ENCODE measurements at places on chromosomes 3 and 15.

GRCh38 chr15:28989896-28990295 lies 104.1 kb downstream of the APBA2 start:
- DNase-seq, result no peak

DNA sequence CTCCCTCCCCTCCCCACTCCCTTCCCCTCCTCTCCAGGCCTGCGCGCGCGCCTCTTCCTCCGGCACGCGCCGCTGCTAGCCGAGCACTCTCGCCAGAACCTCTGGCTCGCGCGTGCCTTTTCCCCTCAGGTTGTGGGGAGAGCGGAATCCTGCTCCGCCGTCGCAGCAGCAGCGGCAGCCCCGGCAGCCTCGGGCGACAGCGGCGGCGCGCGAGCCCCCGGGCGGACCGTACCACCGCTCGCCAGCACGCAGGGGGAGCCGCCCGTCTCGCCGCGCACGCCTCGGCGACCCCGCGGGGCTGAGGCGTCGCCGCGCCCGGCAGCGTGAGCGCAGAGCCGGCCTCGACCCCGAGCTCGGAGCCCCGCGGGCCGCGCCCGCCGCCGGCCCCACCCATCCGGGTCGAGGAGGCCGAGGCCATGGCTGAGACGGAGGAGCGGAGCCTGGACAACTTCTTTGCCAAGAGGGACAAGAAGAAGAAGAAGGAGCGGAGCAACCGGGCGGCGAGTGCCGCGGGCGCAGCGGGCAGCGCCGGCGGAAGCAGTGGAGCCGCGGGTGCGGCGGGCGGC lies at the start of gene CDV3:
Gene CDV3, plus strand, starts transcription at position 58 of the 566 bp plus-strand sequence. Its CDS starts 359 bp downstream, at position 417.
- no peak for DNase-seq

- DNase-seq, result no peak
Observed at GRCh38 chr3:164465172-164465571, 613.1 kb downstream of the SI start.

DNA sequence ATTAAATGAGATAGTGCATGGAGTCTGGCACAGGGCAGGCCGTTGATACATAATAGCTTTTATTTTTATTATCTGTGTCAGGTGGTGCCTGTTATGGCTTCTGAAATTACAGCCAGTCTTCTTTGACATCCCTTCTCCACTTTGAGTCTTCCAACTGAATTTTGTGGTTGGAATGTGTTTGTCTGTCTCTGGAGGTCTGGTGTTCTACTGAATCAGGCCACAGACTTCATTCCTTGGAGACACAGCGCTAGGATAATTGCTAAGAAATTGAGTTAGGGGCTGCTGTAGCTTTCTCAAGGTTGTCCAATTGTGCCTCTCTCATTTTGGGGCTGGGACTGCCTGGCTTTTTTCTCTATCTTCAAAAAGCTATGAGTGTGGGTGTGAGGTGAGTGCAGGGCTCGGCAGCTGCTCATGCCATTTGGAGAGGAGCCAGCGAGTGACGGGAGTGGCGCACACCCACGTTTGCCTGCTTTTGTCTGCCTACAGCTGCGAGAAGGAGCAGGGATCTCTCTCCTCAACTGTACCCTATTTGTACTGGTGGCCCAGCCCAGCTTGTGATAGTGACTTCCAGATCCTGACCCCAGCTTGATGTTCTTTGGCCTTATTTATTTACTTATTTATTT lies 49.8 kb upstream of the SYN2 start:
- DNase-seq, result no peak

DNA sequence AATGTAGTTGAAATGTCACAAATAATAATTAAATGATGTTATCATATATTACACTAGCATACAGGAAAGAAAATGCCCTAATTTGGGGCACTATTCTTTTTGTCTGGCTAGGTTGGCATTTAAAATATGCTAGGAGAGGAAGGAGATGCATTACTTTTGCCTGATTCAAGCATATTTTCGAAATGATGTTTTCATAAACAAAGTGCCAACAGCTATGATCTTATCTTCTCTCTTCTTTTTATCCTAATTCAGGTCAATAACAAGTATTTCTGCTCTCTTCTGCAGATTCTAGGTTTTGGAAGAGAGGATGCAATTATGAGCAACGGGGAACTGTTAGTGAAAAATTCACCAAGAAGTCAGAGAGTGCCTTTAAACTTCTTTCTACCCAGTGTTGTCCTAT lies 55.8 kb upstream of the NR2F2 start:
- DNase-seq, result no peak

- no peak for DNase-seq
Observed at GRCh38 chr3:140748903-140749302, 71.0 kb downstream of the TRIM42 start.

DNA sequence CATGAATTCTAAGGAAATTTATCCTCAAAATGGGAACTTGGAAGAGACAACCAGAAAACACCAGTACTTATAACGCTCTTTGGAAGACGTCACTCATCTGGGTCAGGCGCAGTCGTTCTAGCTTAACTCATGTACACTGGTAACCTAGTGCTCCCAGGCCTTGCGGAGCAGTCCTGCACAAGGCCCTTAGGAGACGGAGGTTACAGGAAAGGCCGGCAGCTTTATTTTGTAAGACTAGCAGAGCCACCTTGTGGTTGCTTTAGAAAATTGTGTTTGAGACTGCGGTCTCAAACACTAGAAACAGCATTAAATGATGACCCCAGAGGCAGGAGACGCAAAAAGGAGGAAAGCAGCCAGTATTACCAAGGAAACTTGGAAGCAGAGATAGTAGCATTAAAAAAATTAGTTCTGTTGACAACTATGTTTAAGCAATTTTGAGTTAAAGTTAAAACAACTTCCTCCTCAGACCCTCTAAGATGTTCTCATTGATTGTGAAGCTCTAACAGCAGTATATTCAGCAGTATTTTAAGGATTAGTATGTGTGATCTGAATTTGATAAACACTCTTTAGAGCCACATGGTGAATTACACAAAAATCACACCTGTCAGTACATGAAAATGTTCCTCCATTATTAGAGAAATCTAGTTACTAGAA lies 141.9 kb upstream of the C2CD4B start:
- peak; percentile 4 for DNase-seq

- no peak for DNase-seq
Observed at GRCh38 chr15:92681141-92681631, 25.6 kb upstream of the FAM174B start.

DNA sequence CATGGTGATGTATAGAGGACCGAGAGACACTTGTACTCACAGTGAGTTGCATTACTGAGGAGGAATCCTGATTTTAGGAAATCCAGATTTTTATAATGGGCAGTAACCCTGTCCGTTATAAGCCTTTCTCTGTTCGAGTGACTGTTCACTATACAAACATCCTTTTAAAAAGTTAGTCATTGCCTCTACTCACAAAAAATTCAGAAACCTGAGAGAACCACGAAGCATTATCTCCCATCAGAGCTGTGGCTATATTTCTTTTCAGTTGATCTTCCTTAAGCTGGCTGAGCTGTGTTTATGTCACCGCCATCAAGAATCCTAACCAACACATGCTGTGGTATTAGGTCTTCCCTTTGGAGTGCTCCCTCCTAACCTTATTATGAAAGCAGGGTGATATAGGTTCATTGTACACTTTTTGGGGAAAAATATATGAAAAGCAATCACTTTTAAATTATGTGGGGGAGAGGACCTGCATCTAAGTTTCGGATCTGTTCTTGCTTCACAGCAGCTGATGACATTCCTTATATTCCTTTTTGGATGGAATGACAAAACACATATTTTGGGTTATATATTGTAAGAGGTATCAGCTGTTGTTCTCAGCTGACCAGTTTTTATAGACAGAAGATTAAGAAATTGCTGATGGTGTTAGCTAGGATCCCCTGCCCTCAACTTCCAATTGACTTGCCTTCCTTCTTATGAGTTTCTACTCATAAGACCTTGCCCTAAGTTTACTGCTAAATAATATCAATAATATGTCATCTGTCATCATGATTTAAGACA lies 465.9 kb upstream of the RASGRP1 start:
- DNase-seq, result no peak

GRCh38 chr3:50405249-50405648 lies 45.9 kb upstream of the TMEM115 start:
- DNase-seq, result peak; percentile 13

GRCh38 chr3:106813742-106814141 lies 563.5 kb upstream of the CCDC54 start:
- DNase-seq, result no peak
